ENCODE measurements at places on chromosomes 7 and 10.
A peak's percentile ranks its signal among the peaks of the same experiment; 100 is the strongest.

DNA sequence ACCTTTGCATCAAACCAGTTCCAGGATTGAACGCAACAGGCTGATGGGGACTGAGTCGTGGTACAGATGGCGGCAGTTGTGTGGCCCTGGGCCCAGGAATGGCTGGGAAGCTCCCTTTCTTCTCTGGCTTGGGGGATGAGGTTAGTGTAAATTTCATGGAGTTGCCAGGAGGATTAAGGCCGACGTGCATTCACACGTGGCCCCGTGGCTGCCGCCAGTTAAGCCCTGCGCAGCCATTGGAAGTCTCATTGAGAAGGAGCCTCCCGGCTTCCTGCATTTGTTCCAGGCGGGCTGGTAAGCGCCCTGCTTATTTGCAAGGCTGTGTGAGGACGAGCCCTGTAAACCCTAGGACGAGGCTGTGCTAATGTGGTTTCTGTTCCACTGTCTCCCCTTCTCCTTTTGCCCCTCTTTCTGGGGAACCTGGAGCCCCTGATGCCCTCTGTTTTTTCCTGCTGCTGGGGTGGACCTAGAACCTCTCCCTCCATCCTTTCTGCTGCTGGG lies 174.7 kb upstream of the TNRC18 start:
- no peak for DNase-seq

- DNase-seq: no peak
Observed at GRCh38 chr10:93469454-93469853, 12.7 kb downstream of the MYOF start.

- DNase-seq: no peak
Observed at GRCh38 chr7:158805937-158806336, 23.4 kb downstream of the ESYT2 start.

- DNase-seq: no peak
Observed at GRCh38 chr7:6159524-6160031, 112.8 kb downstream of the CYTH3 start.

- DNase-seq: no peak
Observed at GRCh38 chr10:112950714-112951358, 789 bp downstream of the TCF7L2 start.

DNA sequence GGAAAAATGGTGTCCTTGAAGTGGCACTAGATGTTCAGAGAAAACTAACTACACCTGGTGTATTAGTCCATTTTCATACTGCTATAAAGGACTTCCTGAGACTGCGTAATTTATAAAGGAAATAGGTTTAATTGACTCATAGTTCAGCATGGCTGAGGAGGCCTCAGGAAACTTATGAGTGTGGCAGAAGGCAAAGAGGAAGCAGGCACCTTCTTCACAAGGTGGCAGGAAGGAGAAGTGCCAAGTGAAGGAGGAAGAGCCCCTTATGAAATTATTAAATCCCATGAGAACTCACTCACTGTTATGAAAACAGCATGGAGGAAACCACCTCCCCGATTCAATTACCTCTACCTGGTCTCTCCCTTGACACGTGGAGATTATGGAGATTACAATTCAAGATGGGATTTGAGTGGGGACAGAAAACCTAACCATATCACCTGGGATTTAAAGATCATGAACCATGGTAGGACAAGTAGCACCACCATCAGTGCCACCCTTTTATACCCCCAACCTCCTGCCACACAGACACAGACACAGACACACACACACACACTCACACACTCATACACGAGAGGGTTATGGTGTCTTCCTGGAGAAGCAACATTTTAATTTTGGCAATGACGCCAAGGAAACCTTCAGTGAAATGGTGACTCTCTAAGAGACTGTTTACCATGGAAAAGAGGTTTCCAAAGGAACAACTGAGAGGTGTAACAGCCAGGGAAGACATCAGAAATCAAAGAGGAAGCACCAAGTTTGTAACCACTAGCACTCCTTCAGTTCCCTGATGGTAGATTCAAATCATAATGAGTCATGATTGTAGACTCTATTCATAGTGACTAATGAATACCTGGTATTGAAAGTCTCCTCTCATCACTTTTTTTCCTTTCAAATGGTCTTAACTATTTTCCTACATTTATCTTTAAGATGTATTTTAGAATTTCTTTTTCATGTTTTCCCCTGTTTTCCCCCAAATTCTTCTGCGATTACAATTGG lies 41.8 kb upstream of the WNT16 start:
- peak; percentile 21 for DNase-seq

DNA sequence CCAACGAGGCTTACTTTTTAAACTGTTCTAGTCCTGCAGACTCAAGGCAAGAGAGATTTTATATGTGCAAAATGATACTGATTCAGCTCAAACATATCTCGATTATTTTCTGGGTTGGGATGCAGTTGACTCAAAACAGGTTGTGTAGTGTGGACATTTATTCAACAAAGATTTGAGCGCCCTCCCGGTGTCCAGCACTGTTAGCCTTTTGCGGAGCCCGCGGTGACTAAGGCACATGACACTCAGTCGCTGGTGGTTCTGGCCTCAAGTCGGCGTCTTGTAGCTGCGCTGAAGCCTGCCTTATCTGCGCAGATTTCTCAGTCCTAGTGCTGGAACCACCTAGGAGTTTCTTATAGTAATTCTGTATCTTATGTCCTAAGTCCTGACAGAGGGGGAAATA lies 938 bp upstream of the CADPS2 start:
- peak; percentile 69 for DNase-seq

- DNase-seq: no peak
Observed at GRCh38 chr10:122165484-122166276, 105.4 kb upstream of the BTBD16 start.

- DNase-seq: no peak
Observed at GRCh38 chr10:129840196-129840590, 123.9 kb downstream of the EBF3 start.

DNA sequence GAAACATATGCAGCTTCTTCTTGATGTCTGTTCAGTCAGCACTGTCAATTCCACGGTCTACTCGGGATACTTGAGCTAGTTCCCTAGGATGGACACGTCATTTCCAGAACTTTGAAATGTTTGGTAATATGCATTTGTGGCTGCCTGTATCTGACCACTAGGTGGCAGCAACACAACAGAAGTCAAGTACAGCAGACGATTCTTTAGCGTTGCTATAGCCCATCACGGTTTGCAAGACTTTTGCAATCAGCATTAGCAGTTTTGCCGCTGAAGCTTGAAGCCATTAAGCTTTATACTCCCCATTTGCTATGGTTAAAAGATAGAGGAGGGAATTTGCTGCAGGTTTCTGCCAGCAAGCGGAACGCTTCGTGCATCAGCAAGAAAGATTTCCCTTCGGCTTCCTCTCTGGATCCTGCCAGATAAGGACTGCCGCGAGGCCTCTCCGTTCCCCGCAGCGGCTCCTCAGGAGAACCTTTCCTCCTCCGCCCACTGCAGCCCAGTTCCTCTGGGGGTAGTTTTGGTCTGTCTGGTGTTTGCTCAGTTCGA lies 63.5 kb downstream of the ABCC2 start:
- peak; percentile 81 for DNase-seq

GRCh38 chr7:151520419-151521261 lies 945 bp upstream of the RHEB start:
- peak; percentile 51 for DNase-seq

GRCh38 chr10:63922468-63923284 lies 401.5 kb downstream of the REEP3 start:
- peak; percentile 14 for DNase-seq

DNA sequence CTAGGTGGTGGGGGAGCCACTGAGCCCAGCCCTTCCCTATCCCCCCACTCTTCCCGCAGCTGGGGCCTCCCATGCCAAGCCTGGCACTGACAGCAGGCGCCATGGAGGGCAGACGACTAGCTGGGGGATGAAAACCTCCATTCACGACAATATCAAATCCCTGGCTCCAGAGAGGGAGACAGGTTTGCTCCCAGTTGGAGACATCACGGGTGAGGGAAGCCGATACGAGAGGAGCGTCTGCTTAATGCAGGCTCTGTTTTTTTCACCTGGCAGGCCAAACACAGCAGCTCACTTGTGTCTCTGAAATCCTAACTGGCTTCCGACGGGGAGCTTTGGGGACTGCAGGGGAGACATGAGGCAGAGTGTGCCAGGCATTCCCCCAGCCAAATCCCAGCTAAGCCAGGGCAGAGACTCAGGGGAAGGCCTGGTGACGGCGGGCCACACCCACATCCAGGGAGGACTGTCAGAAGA lies 307.4 kb upstream of the ZMIZ1 start:
- no peak for DNase-seq

DNA sequence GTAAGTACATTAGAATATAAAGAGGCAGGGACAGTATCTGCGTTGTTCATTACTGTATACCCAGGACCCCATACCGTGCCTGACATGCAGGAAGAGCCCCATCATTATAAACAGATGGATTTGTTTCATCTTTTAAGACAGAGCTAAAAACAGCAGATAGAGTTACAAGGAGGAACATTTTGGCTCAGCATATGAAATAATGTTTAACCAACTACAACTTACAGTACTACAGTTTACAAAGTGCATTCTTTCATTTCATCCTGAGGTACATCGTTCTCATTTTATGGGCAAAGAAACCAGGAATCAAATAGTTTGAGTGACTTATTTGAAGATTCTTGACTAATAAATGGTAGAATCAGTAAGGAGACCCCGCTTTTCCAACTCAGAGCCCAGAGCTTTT lies 38.1 kb upstream of the AGBL3 start:
- DNase-seq: no peak

GRCh38 chr10:10873289-10873688 lies 144.4 kb upstream of the CELF2 start:
- no peak for DNase-seq

- DNase-seq: no peak
Observed at GRCh38 chr7:151711906-151712809, 164.8 kb downstream of the PRKAG2 start.

DNA sequence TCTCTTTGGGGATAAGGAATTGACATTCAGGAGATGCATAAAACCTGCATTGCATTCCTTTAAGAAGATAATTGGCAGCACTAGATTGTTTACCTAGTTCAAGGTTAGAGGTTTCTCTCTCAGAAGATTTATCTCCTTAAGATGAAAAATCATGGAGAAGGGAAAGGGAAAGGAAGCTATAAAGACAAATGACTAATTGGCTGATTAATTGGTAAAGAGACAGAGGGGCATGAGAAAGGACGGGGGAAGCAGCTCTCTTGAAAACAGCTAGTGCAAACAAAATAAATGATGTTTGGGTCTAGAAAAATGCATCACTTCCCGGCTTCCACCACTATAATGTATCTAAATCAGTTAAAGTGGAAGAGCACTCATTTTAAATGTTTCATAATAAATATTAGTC lies 941.2 kb downstream of the XPNPEP1 start:
- DNase-seq: no peak

All from AG20443 (cell line).